GM04503 (cell line): ENCODE measurements at places on chromosomes 16 and 17.
A peak's percentile ranks its signal among the peaks of the same experiment; 100 is the strongest.

DNA sequence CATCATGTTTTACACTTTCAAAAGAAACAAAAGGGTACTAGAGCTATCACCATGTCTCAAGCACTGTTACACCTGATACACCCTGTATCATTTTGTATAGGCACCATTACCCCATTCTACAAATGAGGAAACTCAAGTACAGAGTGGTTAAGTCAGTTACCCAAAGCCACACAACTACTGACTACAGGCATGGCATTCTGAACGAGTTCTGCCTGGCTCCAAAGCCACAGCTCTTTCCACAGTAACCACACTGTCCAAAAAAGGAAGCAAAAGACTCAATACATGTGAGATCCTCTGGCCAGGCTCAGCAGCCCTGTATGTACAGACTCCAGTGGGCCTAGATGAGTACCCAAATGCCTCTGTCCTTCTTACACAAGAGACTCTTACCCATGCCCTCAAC, 4.7 kb downstream of the DYNC1LI2 start:
- DNase-seq: no peak

GRCh38 chr16:4378161-4378666, 6.6 kb downstream of the VASN start:
- no peak for DNase-seq

- no peak for DNase-seq
These were observed 54.4 kb downstream of the BPTF start for GRCh38 chr17:67879662-67880061.

- peak; percentile 71 for DNase-seq
These were observed 5.1 kb downstream of the MVP start for GRCh38 chr16:29825145-29826044.

GRCh38 chr17:44273607-44274006, 5.7 kb upstream of the SLC4A1 start:
- no peak for DNase-seq

DNA sequence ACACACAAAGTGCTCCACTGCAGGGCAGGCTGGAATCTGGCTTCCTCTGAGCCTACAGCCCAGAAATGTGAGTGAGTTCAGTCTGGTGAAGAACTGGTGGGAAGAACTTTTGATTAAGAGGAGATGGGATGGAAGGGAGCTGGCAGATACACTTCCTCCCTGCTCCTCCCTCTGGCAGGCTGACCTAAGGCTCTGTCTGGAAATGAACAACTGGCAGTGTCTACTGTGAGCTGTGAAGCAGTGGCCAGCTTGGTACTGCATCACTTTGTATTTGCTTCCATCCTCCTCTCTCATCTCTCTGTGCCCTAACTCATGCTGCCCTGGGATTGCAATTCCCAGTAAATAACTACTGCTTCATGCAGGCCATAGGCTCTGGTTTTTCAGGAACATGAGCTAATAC, 45.6 kb downstream of the MAF start:
- no peak for DNase-seq

- DNase-seq: no peak
These were observed 114.3 kb downstream of the MSI2 start for GRCh38 chr17:57370619-57371018.

- DNase-seq: no peak
These were observed 3.9 kb downstream of the GFAP start for GRCh38 chr17:44911133-44912001.

DNA sequence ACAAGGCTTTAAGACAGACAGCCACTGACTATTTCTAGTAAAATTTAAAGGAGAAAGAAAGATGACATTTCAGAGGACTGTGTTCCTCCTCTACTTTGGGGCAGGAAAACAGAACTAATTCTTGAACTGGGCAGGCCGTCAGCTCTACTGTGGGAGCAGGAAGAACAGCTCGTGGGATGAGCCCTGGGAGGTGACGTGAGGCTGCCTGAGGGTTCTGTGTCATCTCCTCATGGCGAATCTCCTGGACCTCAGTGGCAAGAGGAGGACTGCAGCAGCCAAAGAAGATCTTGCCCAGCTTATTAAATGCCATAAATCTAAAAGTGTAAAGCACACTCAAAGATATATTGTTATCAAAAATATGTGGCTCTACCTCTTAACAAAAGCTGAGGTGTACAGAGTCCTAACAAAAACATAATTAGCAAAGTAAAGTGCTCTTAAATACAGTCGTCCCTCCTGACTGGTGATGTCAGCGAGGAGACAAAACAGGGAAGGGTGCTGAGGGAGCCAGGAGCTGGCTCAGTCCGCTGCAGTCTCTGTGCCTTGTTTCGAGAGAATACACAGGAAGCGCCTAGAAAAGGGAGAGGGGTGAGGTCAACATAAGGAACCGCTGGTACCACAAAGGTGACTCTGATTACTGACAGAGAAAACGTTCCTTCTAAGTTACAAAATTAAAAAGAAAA, 58.0 kb downstream of the CREBBP start:
- DNase-seq: no peak

- DNase-seq: no peak
These were observed 843 bp downstream of the ZNF174 start for GRCh38 chr16:3401719-3402397.

DNA sequence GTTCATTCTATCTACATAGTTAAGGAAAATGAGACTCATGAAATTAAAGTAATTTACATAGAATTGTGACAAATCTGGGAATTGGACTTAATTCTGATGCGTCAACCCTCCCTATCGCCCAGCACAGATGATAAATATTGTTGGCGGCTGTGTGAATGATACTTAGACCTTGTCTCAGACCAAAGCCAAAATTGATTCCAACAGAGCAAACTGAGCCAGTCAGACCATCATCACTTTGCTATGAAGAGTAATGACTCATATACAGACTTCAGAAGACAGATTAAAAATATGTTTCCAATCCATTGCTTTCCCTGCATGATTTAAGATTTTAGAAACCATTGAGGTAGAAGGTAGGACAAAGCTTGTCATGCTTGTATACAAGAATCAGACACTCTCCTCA, 1156.7 kb upstream of the CDH8 start:
- no peak for DNase-seq

DNA sequence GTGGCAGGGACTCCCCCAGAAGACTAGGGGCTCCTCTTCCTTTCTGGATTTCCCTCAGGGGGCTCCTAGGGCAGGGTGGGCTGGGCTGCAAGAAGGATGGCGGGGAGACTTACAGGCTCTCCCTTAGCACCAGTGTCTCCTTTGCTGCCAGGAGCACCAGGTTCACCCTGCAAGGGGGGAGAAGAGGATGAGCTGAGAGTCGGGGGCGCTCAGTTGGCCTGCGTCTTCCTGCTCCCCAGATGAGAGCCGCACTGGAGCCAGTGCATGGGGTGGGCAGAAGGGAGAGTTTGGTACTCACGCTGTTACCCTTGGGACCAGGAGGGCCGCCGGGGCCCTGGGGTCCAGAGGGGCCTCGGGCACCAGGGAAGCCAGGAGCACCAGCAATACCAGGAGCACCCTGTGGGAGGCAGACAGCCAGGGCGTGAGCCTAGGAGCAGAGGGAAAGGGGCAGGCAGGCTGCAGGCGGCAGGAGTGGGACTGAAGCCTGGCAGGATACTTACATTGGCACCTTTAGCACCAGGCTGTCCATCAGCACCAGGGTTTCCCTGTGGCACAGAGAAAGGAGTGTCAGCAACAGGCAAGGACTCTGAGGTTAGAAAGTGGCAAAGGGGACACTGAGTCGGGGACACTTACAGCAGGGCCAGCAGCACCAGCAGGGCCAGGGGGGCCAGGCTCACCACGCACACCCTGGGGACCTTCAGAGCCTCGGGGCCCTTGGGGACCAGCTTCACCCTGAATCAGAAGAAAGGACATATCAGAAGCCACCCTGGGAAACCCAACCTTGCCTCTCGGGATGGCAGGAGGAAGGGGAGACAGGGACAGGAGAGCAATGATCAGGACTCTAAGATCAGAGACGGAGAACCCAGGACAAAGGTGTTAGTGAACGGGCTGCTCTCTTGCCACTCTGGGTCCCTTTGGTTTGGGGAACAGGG, 6.2 kb downstream of the COL1A1 start:
- no peak for DNase-seq

DNA sequence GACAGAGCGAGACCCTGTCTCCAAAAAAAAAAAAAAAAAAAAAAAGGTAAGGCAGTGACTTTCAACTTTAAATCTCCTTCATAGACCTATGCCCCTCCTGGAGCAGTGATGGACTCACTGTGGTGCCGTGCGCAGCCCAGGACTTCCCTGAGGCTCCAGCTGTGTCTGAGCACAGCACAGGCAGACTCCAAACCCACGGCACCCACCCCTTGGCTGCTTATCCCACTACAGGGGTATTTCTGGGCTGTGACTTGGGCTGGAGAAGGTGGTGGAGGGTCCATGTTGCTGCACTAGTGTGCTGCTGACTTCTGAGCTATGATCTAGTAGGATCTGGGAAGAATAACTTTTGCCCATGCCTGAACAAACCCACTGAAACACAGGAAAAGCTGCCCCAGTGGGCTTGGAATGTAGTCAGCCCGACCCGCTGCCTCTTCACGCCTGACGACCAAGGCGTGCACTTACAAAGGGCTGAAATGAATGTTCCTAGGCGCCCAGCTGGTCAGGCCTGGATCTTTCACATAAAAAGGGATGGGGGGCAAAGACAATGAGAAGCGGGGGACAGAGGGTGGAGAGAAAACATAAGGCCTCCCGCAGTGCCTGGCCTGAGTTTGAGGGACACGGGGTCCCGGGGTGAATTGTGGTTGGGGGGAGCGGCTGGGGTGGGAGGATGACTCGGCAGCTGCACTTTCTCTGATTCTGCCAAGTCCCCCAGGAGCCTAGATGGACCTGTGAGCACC, 83.0 kb downstream of the IRF8 start:
- no peak for DNase-seq

DNA sequence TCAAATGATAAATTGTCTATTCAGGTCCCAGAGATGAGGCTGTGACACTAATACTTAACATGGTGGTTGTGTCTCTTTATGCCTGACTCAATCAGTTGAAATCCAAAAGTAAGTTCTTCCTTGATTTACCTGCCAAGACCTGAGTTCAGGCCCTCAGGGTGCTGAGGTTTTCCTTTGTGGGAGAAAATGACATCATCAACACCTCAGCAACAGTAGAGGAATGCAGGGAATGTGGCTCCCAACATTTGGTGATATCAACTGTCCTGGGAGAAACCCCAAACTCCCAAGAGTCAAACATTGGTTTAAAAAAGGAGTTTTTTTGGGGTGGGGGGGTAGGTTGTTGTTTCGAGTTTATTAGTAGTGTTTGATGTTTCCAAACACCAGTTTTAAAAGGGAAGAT, 14.7 kb downstream of the RNF43 start:
- no peak for DNase-seq

- no peak for DNase-seq
These were observed 1.3 kb downstream of the HOXB9 start for GRCh38 chr17:48624544-48625494.

GRCh38 chr16:84371553-84371865, 3.2 kb downstream of the ATP2C2 start:
- DNase-seq: no peak

- DNase-seq: no peak
These were observed 14.1 kb downstream of the NXN start for GRCh38 chr17:965311-965989.

- DNase-seq: no peak
These were observed 699.2 kb upstream of the RBFOX1 start for GRCh38 chr16:6633456-6633855.

GRCh38 chr16:56409195-56409594, 16.1 kb downstream of the AMFR start:
- DNase-seq: no peak

DNA sequence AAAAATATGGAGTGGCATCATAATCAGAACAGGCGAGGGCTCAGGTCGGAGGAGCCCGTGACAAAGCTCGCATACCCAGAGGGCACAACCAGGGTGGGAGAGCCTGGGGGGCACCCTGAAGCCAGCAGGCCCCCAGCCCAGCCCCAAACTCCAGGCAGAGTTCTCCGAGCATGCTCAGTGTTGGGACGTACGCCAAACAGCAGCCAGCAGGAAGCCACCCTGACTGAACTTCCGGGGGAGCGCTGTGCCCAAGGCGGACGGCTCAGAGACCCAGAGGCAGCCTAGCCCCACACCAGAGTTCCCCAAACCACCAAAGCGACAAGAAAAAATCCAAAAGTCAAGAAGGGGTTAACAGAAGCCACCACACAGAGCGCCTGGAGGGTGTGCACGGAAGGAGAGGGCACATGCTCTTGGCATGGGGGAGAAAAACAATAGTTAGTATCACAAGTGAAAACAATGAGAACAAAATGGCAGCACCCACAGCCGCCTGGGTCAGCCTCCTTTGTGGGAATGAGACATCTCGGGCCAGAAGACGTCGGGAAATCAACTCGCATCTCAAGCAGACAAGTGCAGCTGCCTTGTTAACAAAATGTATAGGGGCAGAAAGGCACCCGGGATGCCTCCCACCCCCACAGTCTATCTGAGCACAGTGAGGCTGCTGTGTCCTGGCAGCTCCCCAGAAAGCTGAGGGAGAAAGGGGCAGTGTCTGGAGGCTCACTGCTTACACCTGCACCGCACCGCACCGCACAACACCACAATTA, 11.9 kb downstream of the EXOC7 start:
- DNase-seq: no peak

GRCh38 chr17:10192972-10193371, 5.4 kb downstream of the GAS7 start:
- DNase-seq: peak; percentile 78

- peak; percentile 74 for DNase-seq
These were observed at the start of gene BRIP1 for GRCh38 chr17:61862975-61863800. TSS of gene BRIP1 (minus strand) at chr17:61863528. CDS start at chr17:61861539, 1,989 bp downstream.

- no peak for DNase-seq
These were observed 9.4 kb downstream of the TOX3 start for GRCh38 chr16:52537516-52537915.

GRCh38 chr16:84773312-84773711, 46.5 kb upstream of the CRISPLD2 start:
- no peak for DNase-seq

- DNase-seq: no peak
These were observed 62.7 kb downstream of the KNOP1 start for GRCh38 chr16:19655242-19655777.
